ENCODE measurements at places on chromosomes 3 and 15.
A peak's percentile ranks its signal among the peaks of the same experiment; 100 is the strongest.

DNA sequence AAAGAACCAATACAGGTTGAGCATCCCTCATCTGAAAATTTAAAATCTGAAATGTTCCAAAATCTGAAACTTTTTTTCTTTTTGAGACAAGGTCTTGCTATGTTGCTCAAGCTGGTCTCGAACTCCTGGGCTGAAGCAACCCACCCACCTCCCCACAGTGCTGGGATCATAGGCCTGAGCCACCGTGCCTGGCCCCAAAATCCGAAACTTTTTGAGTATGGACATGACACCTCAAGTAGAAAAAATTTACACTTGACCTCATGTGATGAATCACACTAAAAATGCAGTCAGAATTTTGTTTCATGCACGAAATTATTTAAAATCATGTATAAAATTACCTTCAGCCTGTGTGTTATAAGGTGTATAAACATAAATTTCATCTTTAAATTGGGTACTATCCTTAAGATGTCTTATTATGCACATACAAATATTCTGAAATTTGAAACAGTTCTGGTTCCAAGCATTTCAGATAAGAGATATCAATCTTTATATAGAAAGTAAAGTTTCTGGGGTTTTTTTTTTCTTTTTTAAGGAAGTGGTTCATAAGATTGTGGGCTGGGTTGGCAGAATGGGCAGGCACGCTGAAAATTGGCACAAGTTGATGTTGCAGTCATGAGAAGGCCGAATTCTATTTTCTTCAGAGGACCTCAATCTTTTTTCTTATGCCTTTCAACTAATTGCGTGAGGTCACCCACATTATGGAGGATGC is 72.5 kb downstream of the SPRED1 start:
- peak; percentile 80 for DNase-seq
- no peak overlapping the region for H3K4me3 ChIP-seq
- H3K27ac ChIP-seq = no peak overlapping the region
- H3K27me3 ChIP-seq = no peaks in the 10 kb centered on the region
- peaks cover 5% of the 10 kb centered on the region for H3K36me3 ChIP-seq

DNA sequence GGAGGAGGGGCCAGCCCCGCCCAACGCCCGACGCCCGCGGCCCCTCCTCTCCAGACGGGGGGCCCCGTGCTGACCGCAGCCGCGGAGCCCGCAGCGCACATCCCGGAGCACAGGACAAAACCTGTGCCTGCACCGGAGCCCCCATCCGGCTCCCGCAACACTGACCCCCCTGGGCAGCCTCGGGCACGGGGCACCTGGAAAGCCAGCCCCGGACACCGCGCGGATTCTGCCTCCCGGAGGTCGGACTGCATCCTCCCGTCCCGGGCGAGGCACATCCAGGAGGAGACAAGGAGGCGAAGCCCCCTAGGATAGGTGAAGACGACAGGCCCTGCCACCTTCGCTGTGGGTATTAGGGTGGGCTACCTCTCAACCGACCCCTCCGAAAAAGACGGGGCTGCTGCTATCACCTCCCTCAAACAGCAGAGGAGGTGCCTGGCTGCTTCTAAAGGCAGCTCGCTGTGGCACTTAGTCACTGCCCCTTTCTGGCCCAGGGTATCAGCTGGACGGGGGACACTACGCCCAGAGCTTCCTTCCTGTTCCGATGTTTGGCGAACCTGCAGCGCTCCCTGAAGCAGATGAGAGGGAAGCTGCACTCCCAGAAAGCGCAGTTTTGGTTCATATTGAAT is 10.6 kb downstream of the XXYLT1 start:
- no peaks in the 10 kb centered on the region for H3K27me3 ChIP-seq
- H3K4me3 ChIP-seq = peak overlapping the region; percentile 71
- peak overlapping the region; percentile 60 for H3K27ac ChIP-seq
- H3K36me3 ChIP-seq = peaks cover 13% of the 10 kb centered on the region

GRCh38 chr3:43649365-43649968 is 27.7 kb upstream of the ANO10 start:
- H3K36me3 ChIP-seq = no peaks in the 10 kb centered on the region
- DNase-seq = peak; percentile 18
- H3K27ac ChIP-seq = no peak overlapping the region
- H3K4me1 ChIP-seq = no peaks in the 10 kb centered on the region
- no peaks in the 10 kb centered on the region for H3K27me3 ChIP-seq
- no peak overlapping the region for H3K4me3 ChIP-seq

DNA sequence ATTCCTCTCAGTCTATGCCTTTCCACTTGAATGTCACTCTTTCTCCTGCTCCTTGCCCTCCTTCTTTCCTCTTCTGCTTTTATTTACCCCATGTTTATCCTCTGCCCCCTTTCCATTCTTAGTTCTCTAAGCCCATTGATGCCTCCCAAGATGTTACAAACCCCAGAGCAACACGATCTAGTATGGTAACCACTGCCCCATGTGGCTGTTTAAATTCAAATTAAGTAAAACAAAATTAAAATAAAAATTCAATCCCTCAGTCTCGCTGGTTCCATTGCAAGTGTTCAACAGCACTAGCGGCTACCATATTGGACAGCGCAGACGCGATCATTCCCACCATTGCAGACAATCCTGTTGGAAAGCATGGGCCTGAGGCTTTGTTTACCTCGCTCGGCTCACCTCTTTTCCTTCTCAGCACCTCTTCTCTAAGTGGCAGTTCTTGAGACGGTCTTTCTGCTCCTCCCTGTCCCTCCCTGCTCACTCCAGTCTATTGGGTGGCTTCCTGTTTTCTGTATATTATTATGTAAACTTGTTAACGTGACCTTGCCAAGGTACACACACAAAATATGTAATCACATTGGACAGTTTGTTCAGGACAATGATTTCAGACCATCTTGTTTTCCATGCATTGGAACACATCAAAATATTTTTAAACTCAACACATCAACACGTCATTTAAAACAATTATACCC is 21.8 kb upstream of the CA12 start:
- no peaks in the 10 kb centered on the region for H3K27me3 ChIP-seq
- no peak overlapping the region for H3K27ac ChIP-seq
- no peak for DNase-seq
- no peaks in the 10 kb centered on the region for H3K36me3 ChIP-seq
- H3K4me1 ChIP-seq = no peaks in the 10 kb centered on the region

DNA sequence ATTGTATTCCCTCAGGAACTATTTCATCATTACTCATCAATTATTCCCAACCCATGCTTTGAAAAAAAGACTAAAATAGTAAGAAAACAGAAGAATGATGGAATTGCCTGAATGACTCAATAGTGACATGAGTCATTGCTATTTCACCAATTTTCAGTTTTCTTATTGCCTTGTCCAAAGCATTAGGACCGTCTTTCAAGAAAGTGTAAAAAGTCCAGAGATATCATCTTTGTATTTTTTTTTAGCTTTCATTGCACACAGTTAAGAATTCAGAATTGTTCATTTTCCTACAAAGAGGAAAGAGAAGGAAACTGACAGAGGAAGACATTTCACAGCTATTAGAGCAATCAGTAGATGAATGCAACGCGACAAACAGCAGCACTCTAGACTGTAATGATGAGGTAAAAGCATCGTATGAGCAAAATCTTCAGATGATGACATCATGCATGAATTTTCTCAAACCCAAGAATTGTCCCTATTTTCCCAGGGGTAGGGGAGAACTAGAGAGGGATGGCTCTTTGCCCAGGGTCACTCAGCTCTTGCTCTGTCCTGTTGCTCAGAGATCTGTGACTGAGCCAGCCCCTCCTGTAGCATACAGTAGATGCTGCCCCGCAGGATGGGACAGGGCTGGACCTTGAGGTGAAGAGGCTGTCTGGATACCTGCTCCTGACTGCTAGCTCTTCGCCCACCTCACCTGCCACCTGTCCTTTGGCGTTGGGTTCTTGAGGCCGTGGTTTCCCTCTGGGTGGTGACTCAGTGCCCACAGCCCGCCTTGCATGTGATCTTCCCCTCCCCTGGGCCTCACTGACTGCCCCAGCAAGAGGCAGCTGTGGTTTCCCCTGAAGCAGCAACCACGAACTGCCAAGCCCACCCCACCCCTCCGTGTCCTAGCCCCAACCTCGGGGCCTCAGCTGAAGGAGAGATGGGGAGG is 84.8 kb downstream of the PPCDC start:
- no peaks in the 10 kb centered on the region for H3K36me3 ChIP-seq
- no peaks in the 10 kb centered on the region for H3K27me3 ChIP-seq
- DNase-seq = peak; percentile 93
- H3K27ac ChIP-seq = peak overlapping the region; percentile 69

GRCh38 chr15:27250223-27250622 is 279.2 kb downstream of the GABRG3 start:
- H3K36me3 ChIP-seq = no peaks in the 10 kb centered on the region
- H3K4me3 ChIP-seq = no peak overlapping the region
- H3K27me3 ChIP-seq = no peaks in the 10 kb centered on the region
- no peak overlapping the region for H3K27ac ChIP-seq
- no peak for DNase-seq
- no peaks in the 10 kb centered on the region for H3K4me1 ChIP-seq

DNA sequence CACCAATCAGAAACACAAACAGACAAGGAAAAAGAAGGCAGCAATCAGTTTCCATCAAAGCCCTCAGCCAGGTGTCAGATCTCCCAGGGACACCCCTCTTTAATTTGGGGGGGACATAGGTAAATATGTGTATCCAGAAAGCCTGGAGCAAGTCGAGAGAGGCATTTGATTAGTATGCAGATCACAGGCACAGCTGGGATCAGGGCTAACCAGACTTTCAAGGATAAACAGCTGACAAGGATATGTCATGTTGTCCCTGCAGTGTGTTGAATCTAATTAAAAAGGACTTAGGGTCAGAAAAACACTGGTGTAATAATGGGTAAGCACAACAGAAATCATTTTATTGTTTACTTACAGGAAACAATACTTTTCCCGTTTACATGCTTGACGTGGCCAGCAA is 30.2 kb downstream of the NSMCE3 start:
- no peaks in the 10 kb centered on the region for H3K27me3 ChIP-seq
- DNase-seq = no peak
- H3K27ac ChIP-seq = no peak overlapping the region
- H3K36me3 ChIP-seq = no peaks in the 10 kb centered on the region
- no peak overlapping the region for H3K4me3 ChIP-seq

- H3K4me3 ChIP-seq = no peak overlapping the region
- H3K27me3 ChIP-seq = no peaks in the 10 kb centered on the region
- no peaks in the 10 kb centered on the region for H3K4me1 ChIP-seq
- DNase-seq = no peak
- no peak overlapping the region for H3K27ac ChIP-seq
Measured at GRCh38 chr15:55003965-55004873, 192.5 kb downstream of the RSL24D1 start.

- no peak overlapping the region for H3K27ac ChIP-seq
- H3K4me3 ChIP-seq = no peak overlapping the region
- peak; percentile 47 for DNase-seq
- no peaks in the 10 kb centered on the region for H3K4me1 ChIP-seq
Measured at GRCh38 chr3:57864853-57865252, 108.7 kb downstream of the SLMAP start.

All from common myeloid progenitor, CD34-positive (primary cell).